SK-N-DZ (cell line): ENCODE measurements at places on chromosomes 3 and 15.

GRCh38 chr3:12773030-12773709 is 14.1 kb upstream of the TMEM40 start:
- no peak for DNase-seq

DNA sequence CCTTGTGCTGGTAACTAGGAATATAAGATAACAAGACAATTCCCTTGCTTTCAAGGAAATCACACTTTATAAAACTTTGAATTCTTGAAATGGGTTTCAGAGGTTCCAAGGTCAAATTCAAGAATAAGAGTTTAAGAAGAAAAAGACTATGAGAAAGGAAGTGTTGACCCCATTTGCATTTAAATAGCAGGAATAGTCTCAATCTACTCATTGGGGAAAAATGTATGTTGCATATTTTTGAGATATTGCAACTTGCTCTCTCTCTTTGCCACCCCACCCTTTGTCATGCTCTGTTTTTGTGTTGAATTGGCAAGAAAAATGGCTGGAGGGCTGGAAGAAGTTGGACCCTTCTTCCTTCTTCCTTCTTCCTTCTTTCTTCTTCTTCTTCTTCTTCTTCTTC is 699.2 kb downstream of the TUSC7 start:
- DNase-seq: no peak

GRCh38 chr3:108509263-108509662 is 1.1 kb downstream of the MYH15 start:
- peak; percentile 57 for DNase-seq

GRCh38 chr15:25173241-25174028 is 218.6 kb downstream of the SNRPN start:
- DNase-seq: no peak

DNA sequence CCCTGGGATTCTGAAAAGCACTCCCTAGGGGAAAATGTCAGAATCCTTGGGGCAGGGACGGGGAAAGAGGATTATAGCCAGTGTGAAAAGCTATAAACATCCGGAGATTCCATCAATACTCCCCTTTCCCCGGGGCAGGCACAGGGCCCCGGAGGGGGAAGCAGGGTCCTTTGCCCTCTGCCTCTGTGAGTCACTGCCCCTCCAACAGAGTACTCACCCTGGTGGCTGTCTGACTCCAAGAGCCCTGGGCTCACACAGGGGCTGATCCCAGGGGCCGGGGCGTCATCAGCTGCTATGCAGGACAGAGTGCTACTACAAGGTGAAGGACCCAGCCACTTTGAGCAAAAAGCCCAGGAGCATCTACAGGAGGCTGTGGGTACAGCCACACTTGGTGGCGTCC is 133.0 kb upstream of the PRR20G start:
- DNase-seq: no peak

DNA sequence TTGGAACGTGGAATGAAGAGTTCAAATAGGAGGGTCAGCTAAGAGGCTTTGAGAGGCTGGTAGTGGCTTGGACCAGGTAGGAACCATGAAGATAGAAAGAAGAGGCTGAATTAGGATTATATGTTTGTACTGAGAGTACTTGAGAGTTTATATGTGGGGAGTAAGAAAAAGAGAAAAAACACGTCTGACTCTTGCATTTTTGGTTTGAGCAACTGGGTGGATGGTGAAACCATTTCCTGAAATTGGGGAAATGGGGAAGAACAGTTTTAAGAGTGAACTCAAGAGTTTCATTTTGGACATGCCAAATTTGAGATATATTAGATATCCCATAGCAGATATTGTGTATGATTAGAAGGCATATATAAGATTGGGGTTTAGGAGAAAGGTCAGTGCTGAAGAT is 92.9 kb upstream of the TNIK start:
- DNase-seq: no peak

- no peak for DNase-seq
Observed at GRCh38 chr15:73986055-73986775, 5.9 kb downstream of the STOML1 start.

GRCh38 chr15:66847565-66847991 is 145.5 kb downstream of the SMAD6 start:
- no peak for DNase-seq

- DNase-seq: no peak
Observed at GRCh38 chr3:73658227-73658626, 33.5 kb upstream of the PDZRN3 start.

DNA sequence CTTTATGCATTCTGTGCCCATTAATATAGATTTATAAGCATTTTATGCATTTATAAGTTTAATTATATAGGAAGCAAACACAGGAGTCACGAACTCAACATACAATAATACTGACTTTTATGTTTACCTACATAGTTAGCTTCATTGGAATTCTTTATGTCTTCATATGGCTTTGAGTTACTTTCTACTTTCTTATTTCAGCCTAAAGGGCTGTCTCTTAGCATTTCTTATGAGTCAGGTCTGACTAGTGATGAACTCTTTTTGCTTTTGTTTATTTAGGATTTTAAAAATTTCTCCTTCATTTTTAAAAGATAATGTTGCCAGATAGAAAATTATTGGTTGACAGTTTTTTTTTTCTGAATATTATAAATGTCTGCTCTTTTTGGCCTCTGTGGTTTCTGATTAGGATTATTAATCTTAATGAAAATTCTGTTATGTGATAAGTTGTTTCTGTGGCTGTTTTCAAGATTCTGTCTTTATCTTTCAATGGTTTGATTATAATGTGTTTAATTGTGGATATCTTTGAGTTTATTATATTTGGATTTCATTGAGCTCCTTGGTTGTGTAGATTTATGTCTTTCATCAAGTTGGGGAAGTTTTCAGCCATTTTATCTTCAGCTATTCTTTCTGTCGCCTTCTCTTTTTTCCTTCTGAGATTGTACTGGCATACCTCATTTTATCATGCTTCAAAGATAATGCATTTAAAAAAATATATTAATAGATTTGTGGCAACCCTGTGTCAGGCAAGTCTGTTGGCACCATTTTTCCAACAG is 54.3 kb downstream of the ATP2C1 start:
- no peak for DNase-seq

DNA sequence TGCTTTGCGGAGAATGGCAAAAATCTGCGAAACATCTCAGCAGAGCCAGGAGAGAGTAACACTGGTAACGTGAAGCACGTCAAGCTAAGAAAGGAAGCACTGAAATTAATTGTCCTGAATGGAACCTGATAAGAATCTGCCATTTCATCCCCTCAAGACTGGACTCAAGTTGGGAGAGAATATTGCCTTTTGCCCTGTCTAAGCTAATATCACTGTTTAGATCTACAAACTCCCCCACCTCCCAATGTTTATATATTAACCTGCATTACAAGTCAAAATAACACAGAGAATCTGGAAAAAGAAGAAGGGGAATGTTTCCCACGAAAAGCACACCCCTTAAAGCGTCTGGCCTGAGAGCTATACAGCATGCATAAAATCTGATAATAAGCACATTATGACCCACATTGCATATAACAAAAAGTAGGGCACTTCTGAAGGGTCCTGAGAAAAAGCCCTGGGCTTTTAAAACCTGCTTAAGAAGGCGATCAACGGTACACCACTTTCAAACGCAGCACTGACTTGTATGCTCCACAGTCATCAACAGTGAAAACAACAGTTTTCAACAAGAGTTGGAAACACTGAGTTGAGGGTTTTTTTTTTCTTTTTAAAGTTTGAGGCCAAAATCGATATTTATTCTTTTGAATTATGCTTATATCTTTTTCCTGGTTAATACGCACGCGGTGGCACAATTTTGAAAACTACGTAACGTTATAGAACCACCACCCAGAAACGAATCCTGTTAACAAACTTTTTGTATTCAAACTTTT is 1.4 kb upstream of the KAT2B start:
- peak; percentile 27 for DNase-seq

- no peak for DNase-seq
Observed at GRCh38 chr3:62454916-62455315, 81.6 kb upstream of the FEZF2 start.

GRCh38 chr3:57706462-57706861 is 13.6 kb upstream of the DENND6A start:
- DNase-seq: no peak

- DNase-seq: no peak
Observed at GRCh38 chr3:172666181-172666872, 44.5 kb downstream of the NCEH1 start.

- no peak for DNase-seq
Observed at GRCh38 chr15:32774022-32774421, 56.2 kb downstream of the GREM1 start.

GRCh38 chr3:127940116-127940515 is 25.1 kb downstream of the KBTBD12 start:
- no peak for DNase-seq

- DNase-seq: no peak
Observed at GRCh38 chr3:81838457-81838856, 77.0 kb upstream of the GBE1 start.

GRCh38 chr3:123110282-123110975 is 43.6 kb downstream of the PDIA5 start:
- DNase-seq: no peak

GRCh38 chr3:2862366-2862765 is 247.8 kb downstream of the IL5RA start:
- DNase-seq: no peak

DNA sequence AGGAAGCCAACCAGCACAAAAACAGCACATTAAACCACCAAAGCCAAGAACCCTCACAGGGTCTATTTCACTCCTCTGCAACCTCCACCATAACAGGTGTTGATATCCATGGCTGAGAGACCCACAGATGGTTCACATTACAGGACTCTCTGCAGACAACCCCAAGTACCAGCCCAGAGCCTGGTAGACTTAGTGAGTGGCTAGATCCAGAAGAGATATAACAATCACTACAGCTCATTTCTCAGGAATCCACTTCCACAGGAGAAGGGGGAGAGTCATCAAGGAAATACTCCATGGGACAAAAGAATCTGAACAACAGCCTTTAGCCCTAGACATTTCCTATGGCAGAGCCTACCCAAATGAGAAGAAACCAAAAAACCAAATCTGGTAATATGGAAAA is 168.1 kb upstream of the CD96 start:
- no peak for DNase-seq

GRCh38 chr3:45506084-45506483 is 88.5 kb upstream of the LIMD1 start:
- no peak for DNase-seq

DNA sequence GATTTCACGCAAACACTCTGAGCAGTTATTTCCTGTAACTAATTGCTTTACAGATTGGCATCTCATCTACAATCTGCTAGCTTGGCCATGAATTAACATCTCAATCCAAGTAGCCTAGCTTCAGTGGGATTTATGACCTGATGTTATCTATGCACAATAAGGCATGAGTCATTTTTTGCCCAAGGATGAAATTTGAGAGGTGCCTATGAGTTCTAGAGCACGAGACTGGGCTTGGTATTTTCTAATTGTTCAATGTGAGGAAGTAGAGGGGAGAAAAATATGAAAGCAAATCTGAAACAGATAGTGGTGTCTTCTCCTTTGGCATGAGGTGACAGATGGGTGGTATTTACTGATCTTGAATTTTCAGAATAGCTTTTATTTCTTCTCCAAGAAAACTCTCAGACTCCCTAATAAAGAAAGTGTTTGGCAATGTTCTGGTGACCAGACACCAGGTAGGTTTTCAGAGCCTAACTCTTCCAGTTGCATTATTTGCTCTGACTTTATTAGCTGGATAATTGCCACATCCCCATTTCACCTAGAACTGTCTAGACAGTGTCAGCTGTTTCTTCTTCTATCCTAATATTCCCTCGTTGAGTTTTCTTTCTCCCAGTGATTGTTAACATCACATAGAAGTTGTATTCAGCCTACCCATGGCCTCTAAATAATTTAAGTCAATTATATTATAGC is 301.0 kb upstream of the UMPS start:
- peak; percentile 23 for DNase-seq

GRCh38 chr3:40254491-40254890 is 55.0 kb upstream of the EIF1B start:
- no peak for DNase-seq

- DNase-seq: no peak
Observed at GRCh38 chr3:17077606-17078005, 192.9 kb downstream of the PLCL2 start.

GRCh38 chr15:99087405-99087943 is 17.4 kb upstream of the SYNM start:
- DNase-seq: no peak

GRCh38 chr3:148735597-148735996 is 37.9 kb downstream of the AGTR1 start:
- DNase-seq: no peak

DNA sequence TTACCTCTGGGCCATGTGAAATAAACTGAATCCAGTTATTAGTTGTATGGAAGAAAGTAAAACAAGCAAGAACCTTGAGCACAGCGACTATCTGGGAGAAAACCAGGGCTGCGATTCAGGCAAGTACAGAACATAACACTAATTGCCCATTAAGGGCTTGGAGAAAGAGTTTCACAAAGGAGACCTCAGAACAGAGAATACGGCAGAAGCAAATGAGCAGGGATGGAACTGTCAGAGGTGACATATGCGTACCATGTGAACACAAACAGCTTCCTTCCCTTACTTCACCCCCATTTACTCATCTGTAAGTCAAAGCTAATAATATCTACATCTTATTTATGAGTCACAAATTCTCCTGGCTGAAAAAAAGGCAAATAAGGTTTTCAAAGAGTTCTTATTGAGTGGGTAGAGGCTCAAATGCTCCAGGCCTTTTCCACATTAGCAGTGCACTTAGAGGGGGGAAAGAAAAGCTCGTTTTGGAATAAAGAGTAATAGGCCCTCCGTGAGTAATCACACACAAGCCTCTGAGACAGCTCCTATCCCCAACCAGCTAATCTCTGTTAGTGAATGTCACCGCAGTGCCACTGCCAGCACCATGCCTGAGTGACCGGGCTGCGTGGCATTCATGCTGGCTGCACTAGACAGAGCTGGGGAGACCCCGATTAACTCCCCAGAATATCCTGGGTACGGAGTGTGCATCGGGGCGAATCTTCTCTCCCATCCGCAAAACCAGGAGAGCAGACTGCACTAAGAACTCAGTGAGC is 2.6 kb downstream of the PCSK6 start:
- DNase-seq: no peak

- no peak for DNase-seq
Observed at GRCh38 chr15:93683651-93684050, 547.7 kb upstream of the MCTP2 start.

GRCh38 chr3:57110798-57111197 is 50.3 kb downstream of the SPATA12 start:
- no peak for DNase-seq

DNA sequence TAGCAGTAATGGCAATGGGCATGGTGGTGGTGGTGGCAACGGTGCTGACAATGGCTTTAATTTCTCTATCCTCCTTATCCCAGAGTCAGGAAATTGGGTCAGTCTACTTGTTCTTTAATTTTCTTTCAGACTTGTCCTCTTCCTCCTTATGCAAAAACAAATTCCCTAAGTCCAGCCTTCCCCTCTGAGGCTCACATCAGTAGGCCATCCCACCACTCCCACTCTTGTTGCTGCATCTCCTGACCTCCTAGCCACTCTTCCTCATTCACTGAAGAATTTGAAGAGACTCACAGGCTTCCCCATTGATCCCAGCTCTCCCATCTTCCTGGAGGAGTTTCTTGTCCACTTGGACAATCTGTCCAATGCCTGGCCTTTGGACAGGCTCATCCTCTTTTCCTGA is 19.9 kb downstream of the DNAJB8 start:
- DNase-seq: no peak

- no peak for DNase-seq
Observed at GRCh38 chr3:169998668-169999131, 32.1 kb downstream of the SEC62 start.

GRCh38 chr3:31813197-31813596 is 167.9 kb downstream of the OSBPL10 start:
- no peak for DNase-seq
